NCI-H2081 treated with DMSO at 0.1 percent for 48 hours (cell line): ENCODE measurements at places on chromosomes 4 and X.

- DNase-seq, result no peak
Measured at GRCh38 chr4:90174621-90175023, 47.4 kb downstream of the CCSER1 start.

DNA sequence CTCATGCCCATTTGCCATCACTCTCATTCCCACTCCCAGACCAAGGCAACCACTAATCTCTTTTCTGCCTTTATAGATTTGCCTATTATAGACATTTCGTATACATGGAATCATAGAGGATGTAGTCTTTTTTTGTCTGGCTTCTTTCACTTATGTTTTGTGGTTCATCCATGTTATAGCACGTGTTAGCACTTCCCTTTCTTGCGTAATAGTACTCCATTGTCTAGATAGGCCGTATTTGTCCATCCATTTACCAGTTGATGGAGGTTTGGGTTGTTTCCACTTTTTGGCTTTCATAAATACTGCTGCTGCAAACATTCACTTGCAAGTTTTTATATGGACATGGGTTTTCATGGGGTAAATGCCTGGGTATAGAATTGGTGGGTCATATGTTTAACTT, 48.4 kb downstream of the KIF4A start:
- no peak for DNase-seq

DNA sequence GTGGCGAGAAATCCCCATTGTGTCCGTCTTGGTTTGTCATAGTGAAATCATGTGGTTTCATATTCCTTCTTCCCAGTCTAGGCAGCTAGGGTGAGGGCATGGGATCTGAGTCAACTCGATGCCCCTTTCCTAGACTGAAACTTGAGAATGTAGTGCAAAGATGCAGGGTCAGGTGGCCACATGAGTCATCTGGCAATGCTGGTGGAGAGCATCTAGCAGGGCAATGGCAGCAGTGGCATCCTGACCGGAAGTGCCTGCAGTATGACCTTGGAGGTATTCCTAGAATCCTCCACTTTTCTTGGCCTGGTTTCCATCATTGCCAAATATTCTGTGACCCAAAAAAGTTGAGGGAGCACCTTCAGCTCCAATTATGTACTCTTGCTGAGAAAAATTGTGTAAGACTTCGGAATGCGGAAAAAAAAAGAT, 39.1 kb upstream of the TMEM184C start:
- no peak for DNase-seq

GRCh38 chr4:47530801-47531200, 45.7 kb downstream of the ATP10D start:
- no peak for DNase-seq

DNA sequence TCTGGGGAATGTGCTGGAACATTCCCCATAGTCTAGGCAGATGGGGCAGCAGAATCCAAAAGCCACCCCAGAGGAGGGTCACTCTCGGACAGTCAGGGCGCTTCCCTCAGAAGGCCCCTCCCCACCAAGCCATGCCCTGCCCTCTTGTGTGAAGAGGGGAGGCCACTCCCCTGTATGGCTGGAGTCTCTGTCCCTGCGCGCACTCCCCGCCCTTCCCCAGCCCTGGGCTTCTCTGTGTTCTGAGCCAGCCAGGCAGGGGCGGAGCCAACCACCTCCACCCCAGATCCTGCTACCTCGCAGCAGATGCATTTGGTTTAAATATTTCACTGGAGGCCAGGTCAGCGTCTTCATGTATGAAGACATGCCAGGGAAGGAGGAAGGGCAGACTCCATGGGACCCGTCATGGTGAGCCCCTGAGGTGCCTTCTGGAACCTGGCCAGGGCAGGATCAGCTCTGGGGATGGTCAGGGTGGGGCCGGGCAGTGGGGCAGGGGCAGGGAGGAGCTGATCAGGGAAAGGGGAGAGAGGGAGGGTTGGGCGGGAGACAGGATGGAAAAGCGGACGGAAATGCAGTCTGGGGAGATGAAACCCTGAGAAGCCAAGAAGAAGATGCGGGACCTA, 107.3 kb downstream of the ADRA2C start:
- DNase-seq, result no peak

GRCh38 chrX:104427693-104428092, 138.3 kb upstream of the IL1RAPL2 start:
- DNase-seq, result no peak

- DNase-seq, result peak; percentile 2
Measured at GRCh38 chr4:153151535-153152455, 52.4 kb upstream of the TRIM2 start.

DNA sequence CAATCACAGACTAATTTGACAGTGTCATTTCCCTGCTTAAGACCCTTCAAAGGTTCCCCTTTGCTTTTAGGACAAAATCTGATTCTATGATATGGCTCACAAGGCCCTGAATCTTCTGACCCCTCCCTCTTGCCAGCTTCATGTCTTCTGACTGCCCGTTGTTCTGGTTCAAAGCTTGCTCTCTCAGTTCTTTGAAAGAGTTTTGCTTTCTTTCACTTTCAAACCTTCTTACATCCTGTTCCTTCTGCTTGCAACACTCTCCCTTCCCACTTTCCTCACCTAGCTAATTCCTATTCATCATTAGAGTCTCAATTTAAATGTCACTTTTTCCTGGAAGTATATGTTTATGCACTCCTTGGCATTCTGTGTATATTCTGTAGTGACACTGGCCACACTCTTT, 299.2 kb downstream of the IDS start:
- no peak for DNase-seq

DNA sequence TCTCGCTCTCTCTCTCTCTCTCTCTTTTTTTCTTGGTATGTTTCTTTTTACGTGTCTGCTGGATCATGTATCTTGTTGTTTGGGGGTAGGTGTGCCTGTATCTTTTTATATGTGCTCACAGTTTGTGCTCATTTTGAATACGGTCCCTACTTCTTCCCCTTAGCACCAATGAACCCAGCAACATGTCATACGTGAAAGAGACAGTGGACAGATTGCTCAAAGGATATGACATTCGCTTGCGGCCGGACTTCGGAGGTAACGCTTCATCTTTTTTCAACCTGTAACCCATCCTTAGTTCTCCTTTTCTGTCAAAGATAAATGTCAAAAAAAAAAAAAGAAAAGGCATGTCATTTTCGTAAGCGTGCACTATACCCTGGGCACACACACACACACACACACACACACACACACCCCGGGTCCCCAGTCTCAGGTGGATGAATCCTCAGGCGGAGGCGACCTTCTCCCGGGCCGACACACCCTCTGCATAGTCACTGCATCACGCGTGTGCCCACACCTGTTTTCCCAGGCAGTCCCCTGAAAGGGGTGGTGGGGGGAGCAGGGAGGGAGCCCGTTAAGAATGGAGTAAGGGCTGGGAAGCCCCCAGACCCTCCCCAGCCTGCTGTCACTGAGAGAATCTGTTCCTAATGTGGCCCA, 511 bp downstream of the GABRB1 start:
- no peak for DNase-seq

DNA sequence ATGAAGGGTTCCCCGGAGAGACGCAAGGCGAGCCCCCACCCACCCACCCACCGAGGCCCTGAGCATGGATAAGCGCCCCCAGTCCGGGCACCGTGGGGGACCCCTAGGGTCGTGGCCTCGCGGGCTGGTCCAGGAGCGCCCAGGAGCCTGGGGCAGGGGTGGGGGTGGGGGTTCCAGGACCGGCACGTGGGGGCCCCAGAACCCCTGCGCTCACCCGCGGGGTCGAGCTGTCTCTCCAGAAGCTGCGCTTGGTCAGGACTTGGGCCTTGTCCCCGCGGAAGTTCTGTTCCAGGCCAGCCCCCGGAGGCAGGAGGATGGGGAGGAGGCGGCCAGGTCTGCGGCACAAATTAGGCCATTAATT, 11.2 kb upstream of the SHOX start:
- DNase-seq, result no peak

GRCh38 chrX:54473993-54474859, 21.8 kb downstream of the FGD1 start:
- no peak for DNase-seq

- DNase-seq, result peak; percentile 33
Measured at GRCh38 chr4:139857021-139857420, 191.4 kb downstream of the MGST2 start.

- DNase-seq, result no peak
Measured at GRCh38 chr4:76874176-76874575, 23.8 kb downstream of the SOWAHB start.

DNA sequence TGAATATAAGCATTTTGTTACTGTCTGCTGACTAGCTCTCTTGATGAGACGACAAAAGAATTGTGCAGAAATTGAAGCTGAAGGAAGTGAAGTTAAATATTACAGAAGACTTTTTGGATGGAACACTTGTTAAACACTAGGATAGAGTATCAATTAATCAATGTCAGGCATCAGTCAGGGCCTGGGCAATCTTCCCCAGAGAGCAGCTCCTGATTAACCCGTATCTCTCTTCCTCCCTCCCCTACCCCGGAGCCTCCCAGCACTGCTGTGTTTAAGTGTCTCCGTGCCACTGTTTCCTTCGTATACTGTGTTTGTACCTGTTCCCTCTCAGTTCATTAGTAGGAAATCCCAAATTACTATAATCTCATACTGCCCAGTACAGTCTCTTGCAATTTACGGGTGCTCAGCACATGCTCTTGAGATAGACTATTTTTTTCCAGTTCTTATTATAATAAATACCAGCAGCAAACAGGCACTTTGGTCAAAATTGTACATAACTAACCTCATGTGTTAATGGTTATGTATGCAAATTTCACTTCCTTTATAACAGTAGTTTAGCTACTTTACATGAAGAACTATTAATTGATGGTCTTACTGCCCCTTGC, 765.7 kb upstream of the FTHL17 start:
- DNase-seq, result no peak

- DNase-seq, result no peak
Measured at GRCh38 chr4:127832585-127832984, 48.1 kb upstream of the PLK4 start.

DNA sequence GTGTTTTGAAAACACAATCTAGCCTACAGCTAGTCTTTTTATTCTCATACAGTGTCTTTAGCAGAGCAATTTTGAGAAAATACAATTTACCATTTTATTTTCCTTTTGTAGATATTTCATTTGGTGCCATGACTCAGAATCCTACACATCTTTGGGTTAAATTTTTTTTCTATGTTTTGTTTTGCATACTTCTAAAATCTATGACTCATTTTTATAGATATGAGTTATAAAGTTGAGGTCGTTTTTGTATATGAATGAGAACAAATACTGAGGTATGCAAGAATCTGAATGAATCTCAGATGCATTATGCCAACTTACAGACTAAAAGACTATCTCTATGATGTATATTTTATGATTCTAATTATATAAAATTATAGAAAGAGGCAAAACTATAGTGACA, 206.5 kb upstream of the ANXA10 start:
- DNase-seq, result no peak

DNA sequence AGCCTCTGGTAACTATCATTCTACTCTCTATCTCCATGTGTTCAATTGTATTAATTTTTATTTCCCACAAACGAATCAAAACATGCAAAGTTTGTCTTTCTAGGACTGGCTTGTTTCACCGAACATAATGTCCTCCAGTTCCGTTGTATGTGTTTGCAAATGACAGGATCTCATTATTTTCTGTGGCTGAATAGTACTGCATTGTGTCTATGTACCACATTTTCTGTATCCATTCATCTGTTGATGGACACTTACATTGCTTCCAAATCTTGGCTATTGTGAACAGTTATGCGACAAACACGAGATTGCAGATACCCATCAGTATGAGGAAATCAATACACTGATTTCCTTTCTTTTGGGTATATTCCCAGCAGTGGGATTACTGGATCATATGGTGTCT, 8.4 kb upstream of the LDOC1 start:
- no peak for DNase-seq

DNA sequence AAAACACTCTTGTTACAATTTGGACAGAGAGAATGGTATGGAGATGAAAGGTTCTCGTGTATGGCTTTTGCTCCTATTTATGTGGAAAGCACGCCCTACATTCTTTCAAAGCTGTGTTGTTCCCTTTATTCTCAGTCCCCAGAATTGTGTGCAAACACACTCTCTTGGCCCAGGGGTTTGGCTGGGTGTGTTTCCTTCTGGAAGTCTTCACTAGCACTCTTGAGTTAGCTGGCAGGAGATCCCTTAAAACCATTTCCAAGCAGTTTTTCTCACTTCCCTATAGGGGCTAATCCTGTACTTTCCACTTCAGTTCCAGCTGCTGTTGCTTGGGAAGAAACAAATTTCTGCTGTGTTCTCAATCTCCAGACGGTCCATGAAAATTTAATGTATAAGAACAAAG, 35.1 kb downstream of the FHL1 start:
- no peak for DNase-seq

DNA sequence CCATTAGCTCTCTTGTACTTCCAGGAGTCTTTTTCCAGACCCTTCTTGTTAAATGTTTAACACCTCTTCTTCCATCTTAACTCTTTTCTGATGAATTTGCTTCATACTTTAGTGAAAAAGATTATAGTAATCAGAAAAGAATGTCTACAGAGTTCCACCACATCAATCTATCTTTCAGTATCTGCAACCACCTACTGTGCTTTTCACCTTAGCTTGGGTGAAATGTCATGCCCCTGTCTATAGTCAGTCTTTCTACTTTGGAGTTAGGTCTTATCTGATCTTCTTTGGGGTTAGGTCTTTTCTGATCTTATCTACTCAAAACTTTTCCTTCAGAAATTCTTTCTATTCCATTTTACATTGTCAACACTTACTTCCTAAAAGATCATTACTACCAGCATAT, 1310.2 kb downstream of the PCDH7 start:
- no peak for DNase-seq

DNA sequence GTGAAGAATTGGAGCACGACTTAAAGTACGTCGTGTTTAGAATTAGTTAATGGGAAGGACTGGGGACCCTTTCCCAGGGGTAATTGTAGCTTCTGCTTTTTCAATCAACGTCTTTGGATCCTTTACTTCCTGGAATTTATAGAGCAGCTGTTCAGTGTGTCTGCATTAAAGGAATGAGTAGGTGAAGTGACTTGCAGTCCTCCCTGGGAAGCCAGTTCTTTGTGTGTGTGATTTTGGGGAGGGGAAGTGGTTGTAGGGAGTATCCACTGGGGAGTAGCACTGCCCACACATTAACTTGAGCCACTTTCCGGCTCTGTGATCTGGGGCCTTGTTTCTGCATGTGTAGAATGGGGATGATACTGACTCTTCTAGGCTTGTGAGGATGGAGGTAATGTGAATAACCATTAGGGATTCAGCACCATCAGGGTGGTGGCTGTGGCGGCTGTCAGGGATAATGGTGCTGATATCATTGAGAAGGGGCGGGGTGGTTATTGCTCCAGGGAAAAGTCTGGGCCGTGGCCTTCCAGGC, 54.7 kb downstream of the TMEM131L start:
- no peak for DNase-seq

DNA sequence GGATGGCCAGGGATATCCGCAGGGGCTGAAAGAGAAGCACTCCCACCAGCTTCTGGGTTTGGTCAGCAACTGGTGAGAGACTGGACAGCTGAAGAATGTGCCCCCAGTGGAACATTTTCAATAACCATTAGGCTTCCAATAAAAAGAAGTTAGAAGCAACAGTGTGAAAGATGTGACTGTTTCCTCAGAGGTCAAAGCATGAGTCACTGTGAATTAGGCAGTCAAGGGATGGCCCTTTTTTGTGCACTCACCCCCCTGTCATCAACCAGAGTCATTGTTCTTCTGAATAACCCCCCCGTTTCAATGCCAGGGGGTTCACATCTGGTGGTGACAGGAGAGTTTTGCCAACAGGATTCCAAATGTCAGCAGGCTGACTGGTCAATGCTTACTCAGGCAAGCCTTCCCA, 74.6 kb upstream of the SH3RF1 start:
- no peak for DNase-seq
